ENCODE measurements at places on chromosomes 2 and 18.

- DNase-seq = no peak
Measured at GRCh38 chr2:69529480-69529879, 92.2 kb upstream of the NFU1 start.

DNA sequence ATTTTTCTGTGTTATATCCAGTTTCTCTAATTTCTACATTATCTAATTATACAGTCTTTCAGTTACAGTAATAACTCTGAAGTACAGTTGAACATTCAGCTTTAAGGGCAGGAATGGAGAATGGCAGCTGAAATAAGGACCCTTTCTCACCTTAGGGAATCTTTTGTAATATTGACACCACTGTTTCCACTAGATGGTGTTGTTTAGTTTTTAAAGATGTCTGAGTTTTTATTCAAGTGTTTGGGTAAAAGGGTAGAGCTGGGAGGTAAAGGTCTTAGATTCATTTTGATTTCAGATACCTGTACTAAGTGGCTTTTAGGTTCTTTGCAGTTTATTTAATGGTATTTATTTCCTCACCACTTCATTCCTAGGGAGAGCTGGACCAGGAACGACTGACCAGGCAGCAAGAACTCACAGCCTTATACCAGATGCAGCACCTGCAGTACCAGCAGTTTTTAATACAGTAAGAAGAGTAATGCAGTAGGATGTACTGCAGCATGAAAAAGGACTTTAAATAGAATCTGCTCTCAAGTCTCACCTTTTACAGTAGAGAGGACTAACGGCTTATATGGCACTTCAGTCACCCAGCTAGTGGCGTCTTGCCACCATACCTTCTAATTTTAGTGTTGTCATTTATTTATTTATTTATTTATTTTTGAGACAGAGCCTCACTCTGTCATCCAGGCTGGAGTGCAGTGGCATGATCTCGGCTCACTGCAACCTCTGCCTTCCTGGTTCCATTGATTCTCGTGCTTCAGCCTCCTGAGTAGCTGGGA, 33.2 kb upstream of the KCNJ13 start:
- no peak for DNase-seq

DNA sequence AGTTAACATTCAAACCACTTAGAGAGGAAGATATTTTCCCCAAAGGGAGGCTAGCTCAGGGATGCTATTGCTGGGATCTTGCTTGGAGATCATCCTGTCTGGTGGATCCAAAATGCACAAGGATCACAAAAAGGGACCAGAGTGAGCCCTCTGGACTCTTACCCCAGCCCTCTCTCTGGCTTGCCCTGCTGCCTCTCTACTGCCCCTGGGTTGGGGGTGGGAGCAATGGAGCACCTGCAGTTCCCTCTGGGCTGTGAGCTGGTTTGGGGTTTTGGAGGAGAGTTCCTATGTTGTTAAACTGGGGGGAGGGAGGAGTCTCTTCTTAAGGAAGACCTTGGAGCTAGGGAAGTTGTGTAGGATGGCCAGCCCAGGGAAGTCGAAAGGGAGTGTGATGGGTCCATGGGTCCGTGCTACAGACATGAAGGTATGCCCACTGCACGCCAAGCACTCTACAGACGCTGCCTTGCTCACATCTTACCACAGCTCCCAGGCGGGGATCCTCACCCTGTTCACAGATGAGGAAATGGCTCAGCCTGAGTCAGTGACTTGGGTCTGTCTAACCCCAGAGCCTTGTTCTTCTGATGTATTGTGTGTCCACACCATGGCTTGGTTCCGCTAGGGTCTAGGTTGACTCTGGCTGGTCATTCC, 3.8 kb downstream of the LBH start:
- peak; percentile 84 for DNase-seq

GRCh38 chr18:79394534-79395307, 1.0 kb upstream of the NFATC1 start:
- peak; percentile 85 for DNase-seq

DNA sequence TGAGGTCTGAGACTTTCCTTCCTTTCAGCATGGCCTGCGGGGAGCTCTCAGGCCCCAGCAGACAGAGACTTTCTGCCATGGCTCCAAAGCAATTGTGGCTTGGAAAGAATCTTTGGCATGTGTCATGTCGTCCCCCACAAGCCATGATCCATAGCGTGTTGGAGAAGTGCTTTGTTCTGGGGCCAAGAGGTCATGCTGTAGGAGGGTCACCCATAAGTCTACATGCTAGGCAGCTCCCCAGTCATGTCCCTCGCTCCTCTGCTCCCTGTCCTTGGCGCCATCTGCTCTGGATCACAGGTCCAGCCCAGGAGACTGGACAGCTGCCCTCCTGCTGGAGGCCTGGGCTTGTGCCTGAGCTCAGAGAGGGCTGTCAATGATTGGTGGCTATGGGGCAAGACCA, 78.8 kb upstream of the LCLAT1 start:
- no peak for DNase-seq

GRCh38 chr2:239780236-239780994, 244.7 kb downstream of the NDUFA10 start:
- no peak for DNase-seq

DNA sequence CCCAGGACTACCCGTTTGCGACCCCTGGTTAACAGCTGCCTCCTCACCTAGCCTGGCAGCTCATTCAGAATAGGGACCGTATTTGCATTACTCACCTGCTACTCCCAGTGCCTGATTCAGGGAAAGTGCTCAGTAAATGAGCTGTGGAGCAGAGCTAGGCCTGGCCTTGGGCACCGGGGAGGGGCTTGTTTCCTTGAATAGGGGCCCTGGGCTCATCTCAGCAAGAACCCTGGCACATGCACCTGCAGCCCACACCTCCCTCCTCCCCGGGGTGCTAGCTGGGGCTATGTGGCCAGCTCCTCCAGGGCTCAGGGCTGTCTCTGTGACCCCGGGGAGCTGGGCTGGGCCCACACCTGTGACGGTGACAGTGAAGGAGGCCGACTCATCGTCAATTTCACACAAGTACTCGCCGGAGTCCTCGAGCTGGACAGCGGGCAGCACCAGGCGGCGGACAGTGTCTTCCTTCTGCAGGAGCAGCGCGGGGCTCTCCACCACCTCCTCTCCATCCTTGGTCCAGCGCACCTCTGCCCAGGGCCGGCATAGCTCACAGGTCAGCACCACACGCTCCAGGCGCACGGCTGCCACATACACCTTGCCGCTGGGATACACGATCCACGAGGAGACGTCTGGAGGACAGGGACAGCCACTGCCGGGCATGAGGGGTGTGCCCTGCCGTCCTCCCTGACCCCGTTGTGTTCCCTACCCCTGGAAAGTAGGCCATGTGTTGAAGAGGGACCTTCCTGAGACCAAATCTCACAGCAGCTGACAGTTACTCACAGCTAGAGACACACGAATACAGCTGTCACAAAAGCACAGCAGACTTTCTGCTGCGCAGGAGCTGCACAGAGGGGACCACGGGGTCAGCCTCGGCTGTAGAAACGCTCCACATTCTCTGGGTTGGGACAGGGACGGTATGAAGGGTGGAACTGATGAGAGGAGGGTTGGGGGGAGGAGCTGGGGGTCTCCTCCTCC, 9.0 kb downstream of the OBSL1 start:
- no peak for DNase-seq

DNA sequence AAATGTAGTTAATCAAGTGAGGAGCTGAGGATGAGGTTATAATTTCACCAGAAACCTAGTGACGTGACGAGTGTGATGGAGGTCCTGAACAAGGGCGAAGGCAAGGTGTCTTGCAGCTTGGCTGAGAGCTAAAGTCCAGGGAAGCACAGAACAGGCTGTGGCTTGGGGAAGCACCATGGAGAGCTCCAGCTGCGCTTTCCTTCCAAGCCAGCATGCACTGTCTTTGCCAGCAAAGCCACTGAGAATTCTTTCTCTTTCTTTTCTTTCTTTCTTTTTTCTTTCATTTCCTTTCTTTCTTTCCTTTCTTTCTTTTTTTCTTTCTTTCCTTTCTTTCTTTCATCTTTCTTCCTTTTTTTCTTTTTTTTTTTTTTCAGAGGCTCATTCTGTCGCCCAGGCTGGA, 239.3 kb downstream of the FBXO15 start:
- no peak for DNase-seq

DNA sequence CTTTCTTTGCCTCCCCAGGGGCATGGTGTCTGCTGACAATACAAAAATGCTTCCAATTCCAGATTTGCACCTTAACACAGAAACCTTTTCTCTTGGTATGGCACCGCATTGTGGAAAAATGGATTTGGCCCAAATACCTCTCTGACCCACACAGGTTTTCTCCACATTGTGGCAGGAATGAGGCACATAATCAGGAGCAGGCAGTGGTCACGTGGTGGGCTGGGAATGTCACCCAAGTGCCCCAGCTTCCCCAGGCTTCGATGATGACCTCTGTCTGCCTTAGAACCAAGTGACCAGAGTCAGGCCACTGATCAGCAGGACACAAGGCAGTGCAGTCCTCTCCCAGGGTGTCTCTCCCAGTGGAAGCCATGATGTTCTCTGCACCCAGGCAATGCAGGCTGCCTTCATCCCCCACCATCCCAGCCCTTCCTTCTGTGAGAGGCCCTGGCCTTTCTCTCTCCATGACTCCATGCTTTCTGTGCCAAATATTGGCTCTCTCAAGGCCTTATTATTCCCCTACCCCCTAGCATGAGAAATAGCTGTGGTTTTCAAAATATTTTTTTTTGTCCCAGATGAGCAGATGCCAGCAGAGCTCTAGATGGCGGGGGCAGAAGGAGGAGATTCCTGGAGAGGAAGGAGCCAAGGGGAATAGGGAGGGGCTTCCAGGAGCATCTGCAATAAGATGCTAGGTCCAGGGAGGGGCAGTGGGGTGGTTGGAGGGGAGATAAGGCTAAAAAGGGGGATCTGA, 198.9 kb downstream of the ACKR3 start:
- no peak for DNase-seq

DNA sequence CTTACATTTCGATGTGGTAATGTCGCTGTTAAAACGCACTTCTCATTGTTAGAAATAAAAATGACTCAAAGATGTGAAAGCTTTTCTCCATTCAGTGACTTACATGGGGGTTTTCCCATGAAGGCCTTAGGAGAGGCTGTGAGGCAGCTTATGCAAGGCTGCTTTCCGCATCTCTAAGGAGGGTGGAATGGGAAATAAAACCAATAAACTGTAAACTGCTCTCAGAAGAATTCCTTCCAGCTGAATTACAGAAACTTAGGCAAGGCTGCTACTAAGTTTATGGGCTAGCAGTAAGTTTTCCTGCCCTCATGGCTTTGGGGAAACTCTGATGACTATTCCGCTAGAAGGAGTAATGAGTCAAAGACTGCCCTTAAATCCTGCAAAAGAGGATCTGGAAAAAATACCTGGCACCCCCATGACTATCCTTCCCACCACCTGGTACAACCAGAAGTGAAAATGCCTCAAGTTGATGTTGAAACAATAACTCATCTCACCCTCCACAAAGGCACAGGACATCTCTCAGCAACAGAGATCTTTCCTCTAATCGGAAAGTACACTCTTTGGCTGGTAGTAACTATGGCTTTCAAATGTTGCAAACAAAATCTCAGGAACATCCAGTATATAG, 97.7 kb upstream of the SMAD7 start:
- DNase-seq = no peak

DNA sequence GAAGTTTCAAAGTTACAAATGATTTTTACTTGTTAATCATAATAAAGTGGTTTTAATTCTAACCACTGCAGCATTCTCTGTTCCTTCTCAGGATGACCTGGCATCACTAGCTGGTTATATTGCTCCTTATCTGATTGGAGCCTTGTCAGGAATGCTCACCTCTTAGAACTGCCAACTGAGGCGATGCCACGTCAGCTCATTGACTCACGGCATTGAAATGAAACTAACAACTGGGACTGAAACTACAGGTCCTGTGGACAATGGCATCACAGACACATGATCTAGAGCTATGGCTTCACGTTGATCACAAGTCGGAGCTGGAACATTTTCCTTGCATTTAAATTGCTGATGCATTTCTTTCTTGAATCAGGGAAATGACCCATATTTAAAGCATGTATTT, 54.9 kb upstream of the MAP2 start:
- peak; percentile 6 for DNase-seq

DNA sequence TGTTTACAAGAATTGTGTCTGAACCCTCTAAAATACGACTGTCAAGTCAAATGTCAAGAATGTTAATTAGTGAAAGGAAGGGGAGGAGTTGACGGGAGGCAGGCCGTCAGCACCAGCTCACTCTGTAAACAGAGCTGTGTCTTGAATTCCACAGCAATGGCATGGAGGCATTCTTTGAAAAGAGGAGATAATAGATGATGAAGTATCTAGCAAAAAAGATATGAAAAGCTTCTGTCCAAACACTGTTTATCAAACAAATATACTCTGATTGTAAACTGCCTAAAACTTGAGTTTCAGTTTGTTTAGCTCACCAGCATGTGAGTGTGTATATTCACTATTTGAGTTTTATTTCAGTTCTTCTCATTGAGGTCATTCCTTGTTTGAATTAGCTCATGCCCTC, 94.7 kb upstream of the CDC42EP3 start:
- no peak for DNase-seq

GRCh38 chr18:22913861-22914260, 19.3 kb upstream of the RBBP8 start:
- no peak for DNase-seq

DNA sequence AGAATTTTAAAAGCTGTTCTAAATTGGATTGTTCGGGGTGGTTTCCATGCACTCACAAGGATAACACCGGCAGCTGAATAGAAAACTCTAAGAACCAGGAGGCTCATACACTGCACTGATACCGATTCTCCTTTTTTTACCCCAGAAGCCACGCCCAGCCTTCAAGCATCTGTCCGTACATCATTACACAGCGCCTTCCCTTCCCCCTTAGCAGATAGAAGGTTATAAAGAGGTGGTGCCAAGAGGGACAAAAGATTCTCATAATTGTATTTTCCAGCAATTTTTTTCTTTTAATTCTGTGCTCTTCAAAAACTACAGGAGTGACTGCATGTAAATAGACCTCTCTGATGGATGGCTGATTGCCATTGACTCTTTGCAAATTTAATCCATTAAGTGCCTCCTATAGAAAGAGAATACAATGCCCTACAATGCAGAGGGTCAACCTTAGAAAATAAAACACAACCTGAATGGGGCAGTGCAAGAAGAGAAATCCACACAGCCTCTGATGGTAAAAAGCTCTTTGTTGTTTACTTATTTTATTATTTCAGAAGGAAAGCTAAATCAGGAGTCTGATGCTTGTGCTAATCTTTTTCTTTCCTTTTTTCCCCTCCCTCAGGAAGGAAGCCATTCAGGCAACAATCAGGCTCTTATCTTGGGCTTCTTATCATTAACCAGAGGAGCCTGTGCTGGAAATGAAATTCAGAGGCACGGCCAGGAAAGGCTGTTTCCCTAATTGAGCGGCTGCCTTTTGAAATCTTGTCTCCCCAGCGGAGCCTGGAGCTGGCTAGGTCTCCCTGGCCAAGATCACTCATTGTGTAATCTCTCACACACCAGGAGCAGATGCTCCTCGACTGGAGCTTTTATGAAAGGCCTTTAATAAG, 198.9 kb upstream of the NABP1 start:
- DNase-seq = no peak

DNA sequence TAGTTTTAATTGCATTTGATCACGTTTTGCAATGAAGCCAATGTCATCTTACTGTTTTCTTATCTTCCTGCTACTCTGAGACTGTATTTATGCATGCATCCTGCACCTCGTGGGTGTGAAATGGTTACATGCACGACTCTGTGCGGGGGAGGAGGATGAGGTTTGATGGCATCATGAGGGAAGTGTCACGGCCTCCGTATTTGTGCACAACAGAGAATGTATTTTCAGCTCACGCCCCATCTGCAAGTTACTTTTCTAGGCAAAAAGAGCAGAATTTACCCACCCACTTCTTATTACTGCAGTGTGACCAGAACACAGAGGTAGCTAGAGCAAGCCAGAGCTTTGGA, 145.1 kb downstream of the TDRD15 start:
- no peak for DNase-seq

Measured in stimulated activated CD4-positive, alpha-beta T cell treated with anti-CD3 and anti-CD28 coated beads, Interleukin-1b, Interleukin-23, amount 100 ng/mL, for 48 hours (primary cell).